ENCODE measurements at places on chromosomes 2 and 18.

GRCh38 chr18:2348003-2348402 is 223.3 kb downstream of the METTL4 start:
- no peak for DNase-seq

DNA sequence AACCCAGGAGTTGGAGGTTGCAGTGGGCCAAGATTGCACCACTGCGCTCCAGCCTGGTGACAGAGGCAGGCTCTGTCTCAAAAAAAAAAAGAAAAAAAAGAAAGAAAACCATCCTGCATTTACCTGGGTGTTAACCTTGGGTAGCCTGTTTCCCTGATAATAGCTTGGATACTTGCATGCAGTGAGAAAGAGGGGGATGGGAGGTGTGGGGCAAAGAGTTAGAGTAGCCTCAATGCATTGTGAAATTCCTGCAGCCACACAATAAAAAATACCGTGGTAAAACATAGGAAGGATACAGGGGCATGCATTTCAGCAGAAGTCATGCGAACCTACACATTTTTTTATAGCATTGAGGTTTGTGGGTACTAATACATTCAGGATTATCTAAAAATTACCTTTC is 76.6 kb upstream of the ZNF516 start:
- DNase-seq: no peak

DNA sequence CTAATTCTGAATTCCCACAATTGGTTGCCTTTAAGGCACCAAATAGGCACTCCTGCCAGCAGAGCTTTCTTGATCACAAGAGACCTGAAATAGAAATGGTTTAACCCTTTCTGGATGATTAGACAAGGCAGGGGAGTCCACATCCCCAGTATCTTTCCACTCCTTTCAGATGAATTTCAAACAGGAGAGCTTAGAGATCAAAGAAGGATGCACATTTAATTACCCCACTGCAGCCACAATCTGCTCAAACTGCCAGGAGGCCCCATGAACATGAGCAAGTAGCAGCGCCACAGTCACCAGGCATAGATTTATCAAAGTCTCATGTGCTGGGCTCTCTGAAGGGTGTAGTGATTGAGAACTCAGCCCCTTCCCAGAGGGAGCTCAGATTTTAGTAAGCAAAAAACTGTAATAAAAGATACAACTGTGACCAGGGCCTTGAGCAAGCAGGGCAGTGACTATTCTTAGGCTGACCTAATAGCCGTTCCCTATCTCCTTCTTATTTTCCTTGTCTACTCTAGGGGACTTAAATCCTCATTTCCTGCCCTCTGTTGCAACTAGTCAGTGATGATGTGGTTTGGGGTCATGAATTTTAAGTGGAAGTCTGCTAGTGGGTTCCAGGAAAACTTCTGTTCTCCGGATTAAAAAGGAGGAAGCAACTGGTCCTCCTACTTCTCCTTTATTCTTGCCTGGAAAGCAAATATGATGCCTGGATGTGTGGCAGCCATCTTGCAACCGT is 53.7 kb downstream of the SLC4A3 start:
- peak; percentile 45 for DNase-seq

GRCh38 chr2:234548695-234549420 is 52.0 kb upstream of the ARL4C start:
- DNase-seq: no peak

- no peak for DNase-seq
Measured at GRCh38 chr2:65159906-65160305, 30.0 kb upstream of the RAB1A start.

- no peak for DNase-seq
Measured at GRCh38 chr2:168174756-168175155, 72.6 kb downstream of the STK39 start.

- no peak for DNase-seq
Measured at GRCh38 chr18:37334631-37335408, 230.8 kb downstream of the CELF4 start.

Data from amniotic epithelial cell (primary cell).